ENCODE measurements at places on chromosomes 11 and 22. TPM values are rescaled to one million over a fixed set of nuclear protein-coding genes. Genes with fewer than 3 reads are reported as not detected.

Gene CAVIN3
- total RNA-seq: 241 TPM

Gene MRGPRX3
- total RNA-seq: not detected

Gene CYB5R2
- total RNA-seq: 12.3 TPM

Gene USP2
- 0.45 TPM for total RNA-seq

Gene FGF19
- total RNA-seq: not detected

Measured in HFFc6 (cell line).